Glutamatergic neuron (in vitro differentiated cells): ENCODE measurements at places on chromosomes 13 and 19. TPM values are rescaled to one million over a fixed set of nuclear protein-coding genes. Genes with fewer than 3 reads are reported as not detected.

PABPC3 gene
- 0.22 TPM for total RNA-seq

LGALS7B gene
- total RNA-seq, result not detected

PDE4A gene
- total RNA-seq, result 5.7 TPM

MAB21L1 gene
- 48.7 TPM for total RNA-seq

ZNF616 gene
- 22.5 TPM for total RNA-seq

ZNF536 gene
- 24.9 TPM for total RNA-seq

TMEM255B gene
- total RNA-seq, result 13.8 TPM

SLC25A41 gene
- total RNA-seq, result 0.29 TPM

DACT3 gene
- total RNA-seq, result 55.1 TPM

SELENOV gene
- total RNA-seq, result 9.9 TPM

C13orf46 gene
- 0.71 TPM for total RNA-seq

ZNF83 gene
- 62.3 TPM for total RNA-seq

MYH14 gene
- total RNA-seq, result 0.59 TPM

C19orf81 gene
- total RNA-seq, result 10.4 TPM

ZNF17 gene
- 21.5 TPM for total RNA-seq

TNFSF13B gene
- total RNA-seq, result 0.47 TPM

GNG7 gene
- total RNA-seq, result 8.0 TPM

ZNF582 gene
- 7.5 TPM for total RNA-seq

FXYD1 gene
- total RNA-seq, result not detected

COX6B1 gene
- 448 TPM for total RNA-seq

ETV2 gene
- 1.3 TPM for total RNA-seq

TPT1 gene
- total RNA-seq, result 1,515 TPM

ZNF181 gene
- total RNA-seq, result 11.4 TPM

TUBA3C gene
- total RNA-seq, result not detected
